GM04504 (cell line): ENCODE measurements at places on chromosomes 3 and 15.
A peak's percentile ranks its signal among the peaks of the same experiment; 100 is the strongest.

DNA sequence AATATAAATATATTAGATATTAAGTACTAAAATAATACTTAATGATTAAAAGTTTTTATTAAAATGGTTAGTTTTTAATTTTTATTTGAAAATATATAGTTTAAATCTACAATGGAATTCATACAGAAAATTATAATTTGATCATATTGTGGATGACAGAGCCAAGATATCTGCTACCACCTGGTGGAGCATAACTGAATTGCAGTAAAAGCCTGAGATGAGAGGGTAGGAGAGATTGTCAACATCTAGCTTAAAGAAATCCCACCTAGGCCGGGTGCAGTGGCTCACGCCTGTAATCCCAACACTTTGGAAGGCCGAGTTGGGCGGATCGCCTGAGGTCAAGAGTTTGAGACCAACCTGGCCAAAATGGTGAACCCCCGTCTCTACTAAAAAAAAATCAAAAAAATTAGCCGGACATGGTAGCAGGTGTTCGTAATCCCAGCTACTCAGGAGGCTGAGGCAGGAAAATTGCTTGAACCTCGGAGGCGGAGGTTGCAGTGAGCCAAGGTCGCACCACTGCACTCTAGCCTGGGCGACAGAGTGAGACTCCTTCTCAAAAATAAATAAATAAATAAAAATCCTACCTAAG is 25.1 kb upstream of the CSTA start:
- no peak for DNase-seq

- DNase-seq = no peak
These were observed 30.1 kb upstream of the NEO1 start for GRCh38 chr15:73022161-73022560.

DNA sequence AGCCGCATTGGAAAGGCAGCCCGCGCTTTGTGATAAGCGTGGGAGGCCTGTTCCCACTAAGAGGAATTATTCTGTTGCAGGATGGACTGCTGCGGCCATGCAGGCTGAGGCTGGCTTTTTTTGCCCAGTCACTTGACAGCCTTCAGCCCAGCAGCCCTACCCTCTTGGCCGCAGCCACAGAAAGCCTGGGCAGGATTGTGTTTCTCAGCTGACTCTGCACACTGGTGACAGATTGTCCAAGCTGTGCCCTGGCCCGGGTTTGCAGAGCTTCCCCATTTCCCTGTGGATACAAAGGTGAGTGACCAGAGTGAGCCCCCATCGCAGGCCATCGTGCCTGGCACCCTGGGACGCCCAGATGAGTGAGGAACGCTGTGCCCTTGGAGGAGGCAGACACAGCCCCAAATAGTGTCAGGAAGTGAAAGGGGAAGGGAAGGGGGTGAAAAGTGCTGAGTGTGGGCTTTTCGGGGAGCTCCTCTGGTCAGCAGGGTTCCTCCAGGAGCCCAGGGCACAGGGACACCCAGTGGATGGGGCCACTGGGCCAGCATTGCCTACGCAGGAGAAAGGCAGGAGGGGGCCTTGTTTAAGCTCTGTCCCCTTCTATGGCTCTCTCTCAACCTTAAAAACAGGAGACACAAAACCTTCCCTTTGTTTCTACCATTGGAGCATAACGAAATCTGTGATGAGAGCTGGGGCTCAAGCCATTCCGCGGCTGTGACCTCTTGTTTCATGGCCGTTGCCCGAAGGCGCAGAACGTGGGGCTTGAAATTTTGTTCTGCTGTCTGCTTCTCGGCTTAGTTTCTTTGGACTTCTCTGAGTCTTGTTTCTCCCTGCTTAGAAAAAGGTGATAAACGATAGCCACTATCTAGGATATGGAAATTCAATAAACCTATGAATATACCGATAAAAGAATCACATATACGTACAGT is 91.5 kb upstream of the MEF2A start:
- DNase-seq = no peak

DNA sequence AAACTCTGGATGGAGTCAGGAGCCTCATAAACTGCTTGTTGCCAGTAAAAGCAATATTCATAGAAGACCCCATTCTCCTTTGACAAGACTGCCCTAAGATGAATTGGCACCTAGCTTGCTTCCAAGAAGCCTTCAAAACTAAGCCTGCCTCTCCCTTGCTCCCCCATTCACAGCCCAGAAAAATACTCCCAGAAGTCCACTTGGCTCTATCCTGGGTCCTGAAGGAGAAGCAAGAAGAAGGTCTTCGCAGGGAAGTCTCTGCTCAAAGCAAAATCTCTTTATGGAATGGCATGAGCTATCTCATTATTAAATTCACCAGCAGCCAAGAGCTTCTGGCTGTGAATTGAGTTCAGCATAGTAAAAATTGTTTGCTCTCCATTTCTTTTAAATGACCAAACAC is 230.2 kb upstream of the ARRDC4 start:
- no peak for DNase-seq

DNA sequence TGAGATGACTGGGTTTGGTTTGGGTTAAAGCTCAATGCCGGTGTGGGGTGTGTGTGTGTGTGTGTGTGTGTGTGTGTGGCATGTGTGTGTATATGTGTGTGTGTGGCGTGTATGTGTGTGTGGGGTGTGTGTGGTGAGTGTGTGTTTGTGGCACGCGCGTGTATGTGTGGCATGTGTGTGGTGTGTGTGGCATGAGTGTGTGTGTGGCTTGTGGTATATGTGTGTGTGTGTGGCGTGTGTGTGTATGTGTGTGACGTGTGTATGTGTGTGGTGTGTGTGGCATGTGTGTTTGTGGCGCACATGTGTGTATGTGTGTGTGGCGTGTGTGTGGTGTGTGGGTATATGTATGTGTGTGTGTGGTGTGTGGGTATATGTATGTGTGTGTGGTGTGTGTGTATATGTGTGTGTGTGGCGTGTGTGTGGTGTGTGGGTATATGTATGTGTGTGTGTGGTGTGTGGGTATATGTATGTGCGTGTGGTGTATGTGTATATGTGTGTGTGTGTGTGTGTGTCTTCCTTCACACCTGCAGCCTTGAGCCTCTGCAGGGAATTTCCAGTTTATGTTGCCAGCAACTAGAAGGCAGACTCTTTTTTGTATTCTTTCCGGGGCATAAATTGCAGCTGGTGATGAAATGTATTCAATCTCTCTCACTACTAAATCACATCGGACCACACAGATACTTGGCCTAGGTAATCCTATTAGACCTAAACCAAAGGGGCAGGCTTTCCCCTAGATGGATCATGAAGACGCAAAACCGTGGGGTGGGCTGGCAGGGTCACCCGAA is 34.8 kb downstream of the CHRD start:
- no peak for DNase-seq

DNA sequence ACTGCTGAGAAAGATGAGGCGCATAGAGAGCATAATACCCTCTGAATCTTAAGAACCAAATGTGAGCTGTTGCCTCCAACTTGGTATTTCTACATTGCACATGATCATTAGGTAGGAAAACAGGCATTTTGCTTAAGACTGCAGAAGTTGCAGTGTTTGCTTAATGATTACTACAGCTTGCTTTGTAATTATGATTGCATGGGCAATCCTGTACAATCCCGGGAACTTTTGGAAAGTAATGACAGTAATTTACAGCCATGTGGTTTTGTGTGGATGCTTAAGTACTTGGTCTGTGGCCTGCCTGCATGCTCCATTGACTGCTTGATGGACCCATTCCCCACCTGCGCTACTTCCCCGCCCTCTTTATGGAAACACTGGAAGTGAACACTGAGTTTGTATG is 301.1 kb downstream of the DIPK2A start:
- DNase-seq = no peak

- DNase-seq = no peak
These were observed 43.6 kb downstream of the DNAH12 start for GRCh38 chr3:57500506-57500905.

DNA sequence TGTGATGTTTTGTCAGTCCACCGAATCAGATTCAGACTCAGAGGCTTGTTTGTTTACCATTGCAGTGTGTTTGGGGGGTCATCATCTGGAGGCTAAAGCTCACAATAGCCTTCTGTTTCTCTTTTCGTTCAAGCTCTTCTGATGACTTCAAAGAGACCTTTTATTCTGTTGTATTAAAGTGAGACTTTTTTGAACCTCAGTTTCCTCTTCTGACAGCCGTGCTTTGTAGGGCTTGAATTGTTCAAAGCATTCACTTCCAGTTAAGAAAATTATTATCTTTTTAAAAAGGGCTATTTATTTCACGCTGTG is 1.3 kb downstream of the PXK start:
- DNase-seq = no peak

DNA sequence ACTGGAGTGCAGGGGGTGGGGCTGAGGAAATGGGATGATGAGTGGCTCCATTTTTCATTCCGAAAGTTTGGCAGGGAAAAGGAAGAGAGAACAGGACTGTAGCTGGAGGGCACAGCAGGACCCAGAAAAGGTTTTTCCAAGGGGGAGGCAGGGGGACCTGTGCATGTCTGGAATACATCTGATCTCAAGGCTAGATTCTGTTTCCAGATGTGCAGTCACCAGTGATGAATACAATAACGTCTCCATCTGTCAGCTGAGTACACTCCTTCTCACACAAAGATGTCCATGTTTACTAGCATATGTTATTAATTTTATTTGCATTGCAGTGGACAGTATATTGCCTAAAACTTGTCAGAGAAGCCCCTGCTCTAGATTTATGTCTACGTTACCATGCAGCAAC is 39.9 kb upstream of the PRTG start:
- no peak for DNase-seq

- DNase-seq = no peak
These were observed 248.8 kb upstream of the GRM7 start for GRCh38 chr3:6612034-6612616.

- DNase-seq = peak; percentile 88
These were observed 52.7 kb downstream of the NFKBIZ start for GRCh38 chr3:101902041-101902440.

DNA sequence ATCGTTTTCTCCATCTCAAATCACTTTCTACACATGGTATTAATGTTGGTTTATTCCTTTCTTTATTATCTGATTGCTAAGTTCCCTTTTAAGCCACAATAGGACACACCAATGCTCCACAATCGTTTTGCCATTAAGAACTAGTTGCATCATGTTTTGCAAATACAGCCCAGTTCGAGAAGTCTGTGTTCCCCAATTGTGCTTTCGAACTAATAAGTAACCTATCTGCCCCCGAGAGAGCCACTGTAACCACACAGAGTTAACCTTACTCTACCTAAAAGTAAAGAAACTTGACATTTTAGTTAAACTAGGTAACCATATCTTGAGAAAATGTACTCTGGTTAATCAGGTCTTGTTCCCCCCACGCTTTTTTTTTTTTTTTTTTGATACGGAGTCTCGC is 39.1 kb downstream of the MAGI1 start:
- DNase-seq = no peak

DNA sequence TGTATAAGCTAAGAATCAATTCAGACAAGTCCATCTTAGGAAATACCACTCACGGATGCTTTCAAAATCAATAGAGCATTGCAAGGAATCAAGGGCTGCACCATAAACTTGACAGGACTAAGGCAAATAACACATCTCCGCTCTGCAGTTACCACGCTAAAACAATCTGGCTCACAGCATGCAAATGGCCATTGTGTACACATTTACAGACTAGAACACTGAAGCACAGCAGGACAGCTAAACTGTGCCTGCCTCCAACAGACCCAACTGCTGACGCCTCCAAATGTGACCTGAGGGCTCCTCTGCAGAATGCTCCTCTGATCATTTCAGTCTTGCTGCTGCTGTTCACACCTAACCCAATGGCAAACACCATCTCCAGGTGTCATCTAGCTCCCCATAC is 104.3 kb downstream of the MEX3B start:
- no peak for DNase-seq

GRCh38 chr15:68610825-68611224 is 32.0 kb downstream of the CORO2B start:
- DNase-seq = no peak

- DNase-seq = no peak
These were observed 10.0 kb downstream of the TIMMDC1 start for GRCh38 chr3:119508172-119508845.

DNA sequence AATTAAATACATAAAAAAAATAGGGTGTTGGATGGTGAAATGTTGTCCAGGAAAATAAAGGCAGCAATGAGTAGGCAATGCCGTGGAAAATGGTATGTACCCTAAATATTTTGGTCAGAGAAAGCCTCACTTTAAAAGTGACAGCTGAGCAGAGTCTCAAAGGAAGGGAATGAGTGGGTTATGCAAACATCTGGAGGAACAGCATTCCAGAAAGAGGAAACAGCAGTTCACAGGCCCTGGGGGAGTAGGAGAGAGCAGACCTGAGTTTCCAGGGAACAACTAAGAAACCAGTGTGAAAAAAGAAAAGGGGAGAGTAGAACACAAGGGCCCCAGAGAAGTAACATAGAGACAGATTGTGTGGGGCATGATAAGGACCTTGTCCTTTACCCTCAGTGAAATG is 230.0 kb upstream of the CNTN3 start:
- no peak for DNase-seq

- DNase-seq = no peak
These were observed 186.5 kb upstream of the PEX5L start for GRCh38 chr3:180223268-180223667.

DNA sequence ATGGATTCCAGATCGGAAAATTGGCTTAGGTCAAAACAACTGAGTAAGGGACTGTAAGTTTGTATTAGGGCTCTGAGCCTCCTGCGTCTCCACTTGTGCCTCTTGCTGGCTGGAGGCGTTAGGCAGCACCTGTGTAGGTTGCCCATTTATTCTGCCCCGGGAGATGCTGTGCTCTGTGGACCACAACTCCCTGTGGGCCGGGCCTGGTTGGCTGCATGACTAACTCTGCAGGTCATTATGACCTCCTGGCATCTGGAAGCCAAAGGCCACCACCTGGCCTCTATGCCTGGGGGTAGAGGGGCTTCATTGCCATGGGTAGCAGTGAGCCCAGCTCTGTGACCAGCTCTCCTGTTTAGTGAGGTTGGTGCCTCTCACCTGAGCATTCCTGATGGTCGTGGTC is 36.0 kb upstream of the BDH1 start:
- no peak for DNase-seq

DNA sequence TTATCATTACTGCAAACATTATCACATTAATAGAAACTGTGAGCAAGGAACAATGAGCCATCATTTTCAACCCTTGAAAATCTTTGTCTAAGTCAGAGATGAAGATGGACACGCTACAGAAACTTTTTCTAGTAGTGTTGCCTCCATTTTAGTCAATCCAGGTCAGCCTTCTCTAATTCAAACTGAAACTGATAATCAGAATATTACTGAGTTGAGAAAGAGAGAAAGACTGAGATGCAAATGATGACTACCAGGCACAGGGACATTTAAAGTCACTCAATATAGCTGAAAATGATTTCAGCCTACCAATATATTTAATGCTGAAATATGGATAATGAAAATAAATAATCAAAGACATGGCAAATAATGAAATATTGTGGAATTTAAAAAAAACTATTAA is 261.4 kb downstream of the GBE1 start:
- no peak for DNase-seq

GRCh38 chr3:49519916-49520385 is 34.3 kb upstream of the BSN start:
- no peak for DNase-seq
